Activated CD8-positive, alpha-beta memory T cell treated with anti-CD3 and anti-CD28 coated beads for 1 hour (primary cell): ENCODE measurements at places on chromosomes 5 and 9.

DNA sequence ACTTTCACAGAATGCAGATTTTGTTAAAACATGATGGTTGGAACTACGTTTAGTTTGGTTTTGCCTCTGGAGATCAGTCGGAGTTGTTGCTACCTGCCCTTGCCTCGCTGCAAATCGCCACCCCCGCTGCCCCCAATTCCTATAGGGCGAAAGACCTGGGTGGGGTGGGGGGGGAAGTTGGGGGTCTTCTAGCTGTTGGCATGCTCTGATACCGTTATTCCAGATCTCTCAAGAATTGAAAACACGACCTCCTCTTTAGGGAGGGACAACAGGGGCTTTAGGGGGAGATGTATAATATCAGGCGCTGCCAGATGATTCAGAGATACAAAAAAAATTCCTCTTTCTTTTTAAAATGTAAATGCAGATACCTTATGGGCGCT is 36.4 kb upstream of the NFIB start:
- no peak for DNase-seq

- no peak for DNase-seq
These were observed 65.3 kb downstream of the MARCHF3 start for GRCh38 chr5:126965061-126965475.

DNA sequence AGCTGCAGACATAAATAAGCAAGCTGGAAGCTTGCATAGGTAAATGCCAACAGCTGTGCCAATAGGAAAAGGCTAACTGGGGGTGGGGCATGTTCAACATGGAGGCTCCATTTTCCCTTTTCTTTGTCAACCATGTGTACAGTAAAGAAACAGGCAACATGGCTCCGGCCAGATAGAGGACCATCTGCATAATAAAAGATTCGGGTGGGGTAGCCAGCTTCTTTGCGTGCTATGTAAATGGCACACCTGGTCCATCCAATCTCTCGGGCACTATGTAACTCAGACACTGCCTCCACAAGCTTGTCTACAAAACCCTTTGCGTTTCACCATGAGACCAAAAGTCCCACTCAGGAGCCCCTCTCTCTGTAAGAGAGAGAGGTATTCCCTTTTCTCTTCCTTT is 41.7 kb upstream of the DENND4C start:
- no peak for DNase-seq

DNA sequence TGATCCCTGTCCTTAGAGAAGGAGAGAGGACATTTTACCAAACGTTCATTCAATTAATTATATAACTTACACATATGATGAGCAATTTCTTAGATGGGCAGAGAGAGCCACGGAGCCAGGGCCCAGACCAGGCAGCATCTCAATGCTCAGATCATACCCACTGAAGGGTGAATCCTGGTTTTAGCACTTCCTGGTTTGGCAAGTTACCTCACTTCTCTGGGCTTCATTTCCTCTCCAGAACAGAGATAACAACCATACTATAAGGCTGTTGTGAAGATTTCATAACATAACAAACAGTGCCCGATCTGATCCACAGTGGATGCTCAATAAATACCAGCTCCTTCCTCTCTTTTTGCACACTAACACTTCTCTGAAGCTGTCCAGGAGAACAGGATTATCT is 271.1 kb downstream of the DENND1A start:
- DNase-seq = no peak

DNA sequence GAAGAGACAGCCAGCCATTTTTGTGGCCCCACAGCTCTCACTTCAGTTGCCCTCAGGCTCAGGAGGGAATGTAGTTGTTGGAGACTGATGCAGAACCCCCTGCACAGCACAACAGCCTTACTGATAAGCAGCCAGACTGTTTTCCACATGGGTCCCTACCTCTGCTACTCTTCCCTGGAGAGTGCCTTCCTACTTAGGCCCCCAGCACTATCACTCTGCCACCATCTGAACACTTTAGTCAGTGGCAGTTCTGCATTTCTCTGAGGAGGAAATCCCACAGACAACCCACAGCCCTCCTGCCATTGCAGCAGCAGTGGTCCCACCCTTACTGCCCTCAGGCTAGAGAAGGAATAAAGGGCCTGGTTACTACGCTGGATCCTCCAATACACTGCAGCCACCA is 61.8 kb upstream of the PTPRD start:
- no peak for DNase-seq

GRCh38 chr9:86413971-86414880 is 60.0 kb upstream of the TUT7 start:
- DNase-seq = no peak

- DNase-seq = no peak
These were observed 50.8 kb upstream of the NOTCH1 start for GRCh38 chr9:136596630-136597031.

DNA sequence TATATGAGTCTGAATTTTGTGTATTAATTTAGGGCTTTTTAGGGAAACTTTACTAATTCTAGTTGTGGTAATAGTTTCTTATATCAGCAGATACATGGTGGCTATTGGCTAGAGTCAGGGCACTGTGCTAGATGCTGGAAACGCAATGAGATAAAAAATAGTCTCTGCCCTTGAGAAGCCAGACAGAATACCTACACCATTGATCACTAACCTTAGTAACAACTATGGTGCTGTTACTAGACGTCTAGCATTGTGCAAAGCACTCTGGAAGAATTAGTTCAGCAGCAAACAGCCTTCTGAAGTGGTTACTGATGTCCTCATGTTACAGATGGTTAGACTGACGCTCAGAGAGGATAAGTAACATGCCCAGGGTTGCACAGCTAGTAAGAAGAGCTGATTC is 61.8 kb downstream of the GDA start:
- DNase-seq = no peak

GRCh38 chr5:161369022-161369421 is 177.5 kb downstream of the GABRB2 start:
- no peak for DNase-seq

DNA sequence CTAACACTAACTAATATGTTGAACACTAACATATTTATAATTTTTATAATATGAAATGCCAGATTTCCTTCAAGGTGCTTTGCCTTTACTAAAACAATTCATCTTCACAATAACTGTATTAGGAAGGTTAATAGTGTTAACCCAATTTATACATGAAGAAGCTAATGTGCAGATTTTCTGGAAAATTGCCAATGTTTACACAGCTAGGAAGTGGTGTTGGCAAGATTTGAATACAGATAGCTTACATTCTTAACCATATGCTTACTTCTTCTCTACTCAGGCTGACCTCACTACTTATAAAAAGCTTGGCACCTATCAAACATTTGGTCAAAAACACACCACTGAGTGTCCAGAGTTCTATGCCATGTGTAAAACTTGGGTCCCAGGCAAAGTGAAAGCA is 445.4 kb upstream of the ITGA1 start:
- DNase-seq = no peak

GRCh38 chr5:73766902-73767301 is 140.9 kb downstream of the ARHGEF28 start:
- no peak for DNase-seq

- DNase-seq = no peak
These were observed 2.7 kb downstream of the SHB start for GRCh38 chr9:38066197-38066913.
